ENCODE measurements at places on chromosomes 6 and 20.

GRCh38 chr20:41228858-41229257, 88.7 kb downstream of the ZHX3 start:
- no peak for DNase-seq
- H3K27me3 ChIP-seq, result no peaks in the 10 kb centered on the region
- H3K36me3 ChIP-seq, result no peaks in the 10 kb centered on the region
- no peak overlapping the region for H3K4me3 ChIP-seq
- H3K27ac ChIP-seq, result no peak overlapping the region

DNA sequence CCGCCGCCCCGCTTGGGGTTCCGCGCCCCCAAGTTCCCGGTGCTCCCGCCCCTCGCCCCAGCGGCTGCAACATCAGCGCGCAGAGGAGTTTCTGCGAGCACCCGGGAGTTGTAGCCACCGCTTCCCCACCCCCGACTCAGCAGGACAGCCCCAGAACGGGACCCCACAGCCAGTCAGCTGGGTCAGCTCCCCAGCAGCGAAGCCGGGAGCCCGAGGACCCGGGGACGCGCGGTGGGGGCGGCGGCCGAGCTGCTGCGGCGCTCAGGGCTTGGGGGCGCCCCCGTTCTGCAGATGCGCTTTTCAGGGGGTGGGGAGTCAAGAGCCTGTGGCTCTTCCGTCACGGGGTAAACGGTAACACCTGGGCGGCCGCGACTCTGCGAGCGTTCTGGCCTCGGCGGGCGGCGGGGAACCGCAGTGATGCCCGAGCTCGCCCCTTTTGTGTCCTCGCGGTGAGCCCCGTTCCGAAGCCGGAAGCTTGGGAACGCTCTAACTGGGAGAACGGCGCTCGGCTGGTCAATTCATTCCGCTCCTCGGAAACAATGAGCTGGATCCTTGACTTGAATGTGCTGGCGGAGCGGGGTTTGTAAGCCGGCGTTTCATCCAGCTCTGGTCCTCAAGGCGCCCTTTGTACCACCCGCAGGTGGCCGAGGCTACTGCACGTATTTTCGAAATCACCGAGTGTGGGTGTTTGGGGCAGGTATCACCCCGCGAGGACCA, 774 bp downstream of the PLEKHG1 start:
- peak overlapping the region; percentile 57 for H3K4me3 ChIP-seq
- peaks cover 11% of the 10 kb centered on the region for H3K4me1 ChIP-seq
- DNase-seq, result peak; percentile 67

GRCh38 chr6:35385457-35386202, 43.3 kb downstream of the PPARD start:
- H3K27ac ChIP-seq, result no peak overlapping the region
- H3K27me3 ChIP-seq, result no peaks in the 10 kb centered on the region
- no peak for DNase-seq
- H3K4me1 ChIP-seq, result no peaks in the 10 kb centered on the region

DNA sequence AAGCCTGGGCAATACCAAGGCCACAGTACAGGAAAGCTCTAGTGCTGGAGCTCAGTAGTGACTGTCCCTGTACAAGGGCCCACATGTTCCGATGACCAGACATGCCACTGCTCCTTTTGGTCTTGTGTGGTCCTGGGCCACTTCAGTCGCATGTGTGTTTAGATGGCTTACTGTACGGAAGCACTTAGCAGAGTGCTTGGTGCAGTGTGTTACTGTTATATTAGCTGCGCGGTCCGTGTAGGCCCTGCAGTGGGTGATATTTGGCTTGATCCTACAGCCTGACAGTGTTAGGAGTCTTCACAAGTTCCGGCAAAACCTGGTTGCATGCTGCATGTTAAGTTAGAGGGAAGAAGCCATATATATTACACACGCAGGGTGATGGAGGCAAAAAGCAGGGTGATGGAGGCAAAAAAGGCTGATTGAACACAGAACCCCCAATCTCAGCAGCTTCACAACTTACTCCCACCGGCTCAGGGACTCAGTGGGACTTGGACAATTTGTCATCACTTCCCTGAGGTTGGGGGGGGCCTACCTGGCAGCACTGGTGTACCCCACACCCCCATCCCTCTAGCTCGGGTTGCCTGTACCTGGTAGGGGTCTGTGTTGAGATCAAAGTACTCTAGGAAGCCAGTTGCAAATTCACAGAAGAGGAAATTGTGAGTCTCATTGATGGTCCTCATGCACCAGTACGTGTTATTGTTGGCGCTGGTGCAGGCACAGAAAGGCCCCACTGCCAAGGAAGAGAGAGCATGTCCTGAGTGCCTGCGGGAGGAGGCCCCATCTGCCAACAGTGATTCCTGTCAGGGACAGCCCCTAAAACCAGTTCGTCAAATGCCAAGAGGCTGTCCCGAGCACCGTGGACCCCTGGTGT, 122.6 kb downstream of the SULF2 start:
- H3K27ac ChIP-seq, result no peak overlapping the region
- no peak overlapping the region for H3K4me3 ChIP-seq
- no peak for DNase-seq
- peaks cover 7% of the 10 kb centered on the region for H3K36me3 ChIP-seq

DNA sequence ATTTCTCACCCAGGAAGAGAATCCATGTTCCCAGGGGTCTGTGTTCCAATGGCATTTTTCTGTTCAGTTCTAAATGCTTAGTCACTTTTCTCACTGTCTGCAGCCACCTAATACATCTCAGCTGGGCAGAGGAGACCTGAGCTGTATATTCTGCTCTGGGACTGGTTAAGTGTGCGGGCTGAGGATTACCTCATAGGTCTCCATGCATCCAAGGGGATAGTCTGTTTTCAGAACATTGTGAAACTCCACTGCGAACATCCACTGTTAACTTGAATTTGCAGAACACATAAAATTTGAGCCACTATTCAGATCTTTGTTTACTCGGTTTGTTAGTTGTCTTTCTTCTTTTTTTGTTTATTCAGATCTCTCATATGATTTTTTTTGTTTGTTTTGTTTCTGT, 947.1 kb downstream of the TFAP2A start:
- H3K27ac ChIP-seq, result no peak overlapping the region
- DNase-seq, result no peak
- H3K27me3 ChIP-seq, result no peaks in the 10 kb centered on the region
- no peaks in the 10 kb centered on the region for H3K36me3 ChIP-seq
- no peaks in the 10 kb centered on the region for H3K4me1 ChIP-seq
- no peak overlapping the region for H3K4me3 ChIP-seq

- peaks cover 71% of the 10 kb centered on the region for H3K4me1 ChIP-seq
- no peaks in the 10 kb centered on the region for H3K27me3 ChIP-seq
- no peaks in the 10 kb centered on the region for H3K36me3 ChIP-seq
- no peak for DNase-seq
- H3K27ac ChIP-seq, result peak overlapping the region; percentile 95
Measured at GRCh38 chr6:36753671-36754405, 56.2 kb downstream of the RAB44 start.

DNA sequence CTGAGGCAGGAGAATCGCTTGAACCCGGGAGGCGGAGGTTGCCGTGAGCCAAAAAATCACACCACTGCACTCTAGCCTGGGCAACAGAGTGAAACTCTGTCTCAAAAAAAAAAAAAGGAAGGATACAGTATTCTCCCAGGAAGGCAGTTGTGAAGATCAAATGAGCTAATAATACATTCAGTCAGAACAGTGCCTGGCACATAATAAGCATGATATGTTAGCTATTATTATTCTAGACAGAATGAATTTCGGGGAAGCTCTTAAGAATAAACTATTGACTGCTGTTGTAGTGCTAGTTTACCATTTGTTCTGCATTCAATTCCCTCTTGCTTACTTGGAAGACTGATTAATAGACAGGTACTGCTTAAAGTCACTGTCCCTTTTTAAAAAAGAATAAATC, 40.6 kb downstream of the NDUFAF5 start:
- no peaks in the 10 kb centered on the region for H3K4me1 ChIP-seq
- no peak for DNase-seq
- no peaks in the 10 kb centered on the region for H3K27me3 ChIP-seq
- H3K4me3 ChIP-seq, result no peak overlapping the region
- H3K36me3 ChIP-seq, result no peaks in the 10 kb centered on the region
- H3K27ac ChIP-seq, result no peak overlapping the region

DNA sequence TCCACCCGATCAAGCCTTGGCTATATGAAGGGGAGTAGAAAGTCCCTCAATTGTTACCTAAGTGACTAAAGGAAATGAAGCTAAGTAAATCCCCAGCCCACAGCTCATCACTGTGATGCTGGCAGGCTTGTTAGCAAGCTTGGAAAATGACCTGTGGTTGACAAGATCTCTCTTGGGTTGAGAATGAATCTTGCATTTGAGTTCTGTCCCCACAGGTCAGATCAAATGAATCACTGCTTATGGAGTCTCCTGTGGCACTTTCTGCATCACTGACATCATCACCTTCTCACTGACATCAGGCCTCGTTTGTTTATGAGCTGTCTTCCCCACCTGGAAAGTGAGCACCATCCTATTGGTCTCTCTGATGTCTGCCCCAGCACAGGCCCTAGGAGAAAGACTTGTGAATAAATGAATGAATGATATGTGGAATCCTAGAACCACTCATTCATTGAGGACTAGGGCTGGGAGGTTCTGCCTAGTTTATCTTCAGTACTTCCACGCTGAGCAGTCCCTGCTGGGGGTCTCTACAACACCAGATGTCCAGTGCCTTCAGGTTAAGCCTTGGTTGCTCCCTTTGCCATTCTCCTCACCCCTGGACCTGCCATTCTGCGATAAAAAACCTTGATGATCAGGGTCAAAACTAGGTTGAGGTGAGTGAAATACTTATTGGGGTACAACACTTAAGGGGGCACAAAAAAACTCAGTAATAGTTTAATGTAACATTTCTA, 318.4 kb upstream of the MOCS1 start:
- H3K27me3 ChIP-seq, result no peaks in the 10 kb centered on the region
- no peak for DNase-seq
- H3K36me3 ChIP-seq, result no peaks in the 10 kb centered on the region

DNA sequence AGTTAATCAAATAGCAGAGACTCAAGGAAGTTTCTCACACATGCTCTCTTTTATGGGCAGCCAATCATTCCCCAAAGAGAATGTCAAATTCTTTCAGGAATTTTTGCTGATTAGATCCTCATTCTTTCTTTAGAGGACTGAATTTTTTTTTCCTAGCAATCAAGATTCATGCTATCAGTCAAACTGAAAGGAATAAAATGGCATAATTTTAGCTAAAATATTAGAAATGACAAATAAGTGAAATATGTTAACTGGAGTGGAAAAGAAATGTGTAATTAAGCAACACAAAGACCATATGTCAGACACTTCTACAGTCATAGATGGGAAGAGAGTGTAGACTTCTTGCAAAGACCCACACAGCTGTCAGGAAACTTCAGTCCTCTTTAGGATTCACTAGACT, 242.3 kb upstream of the RNF217 start:
- H3K27ac ChIP-seq, result no peak overlapping the region
- DNase-seq, result no peak
- no peaks in the 10 kb centered on the region for H3K36me3 ChIP-seq
- H3K27me3 ChIP-seq, result no peaks in the 10 kb centered on the region

- no peak overlapping the region for H3K4me3 ChIP-seq
- no peak for DNase-seq
- H3K4me1 ChIP-seq, result no peaks in the 10 kb centered on the region
- no peaks in the 10 kb centered on the region for H3K27me3 ChIP-seq
Measured at GRCh38 chr20:9038791-9039535, 29.9 kb upstream of the PLCB4 start.

- H3K4me1 ChIP-seq, result no peaks in the 10 kb centered on the region
- no peaks in the 10 kb centered on the region for H3K36me3 ChIP-seq
- DNase-seq, result no peak
- no peak overlapping the region for H3K4me3 ChIP-seq
- H3K27me3 ChIP-seq, result no peaks in the 10 kb centered on the region
Measured at GRCh38 chr6:170473301-170473717, 79.8 kb downstream of the PSMB1 start.

DNA sequence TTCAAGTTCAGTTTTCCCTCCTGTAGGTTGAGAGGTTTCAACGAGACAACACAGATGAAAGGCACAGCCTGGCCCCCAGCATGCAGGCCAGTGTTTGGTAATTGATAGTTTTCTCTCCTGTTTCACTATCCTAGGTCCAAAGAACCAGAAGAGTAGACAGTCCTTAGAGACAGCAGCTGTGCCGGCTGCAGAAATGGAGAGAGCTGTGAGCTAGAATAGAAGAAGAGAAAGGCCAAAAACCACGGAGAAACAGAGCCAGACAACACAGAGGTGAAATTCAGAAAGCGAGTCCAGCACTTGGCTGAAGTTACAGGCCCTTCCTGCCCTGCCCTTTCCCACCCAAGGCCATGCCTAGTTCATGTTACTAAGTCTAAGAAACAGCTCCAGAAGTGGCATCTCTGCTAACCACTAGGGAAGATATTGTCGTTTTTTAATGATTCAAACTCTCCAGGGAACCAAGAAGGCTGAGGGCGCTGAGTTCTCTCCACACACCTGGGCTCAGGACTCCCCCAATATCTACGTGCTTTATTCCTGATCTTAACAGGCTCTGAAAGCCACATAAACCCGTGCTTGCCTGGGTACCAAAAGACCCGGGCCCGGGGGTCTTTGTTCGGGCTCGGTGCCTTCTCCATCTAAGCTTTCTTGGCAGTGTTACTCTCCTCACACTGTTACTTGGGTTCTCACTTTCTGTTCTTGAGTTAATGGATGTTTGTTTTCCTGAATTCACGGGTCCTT, 16.5 kb upstream of the RBPJL start:
- no peak overlapping the region for H3K27ac ChIP-seq
- H3K27me3 ChIP-seq, result peaks cover 14% of the 10 kb centered on the region
- H3K36me3 ChIP-seq, result no peaks in the 10 kb centered on the region
- no peak for DNase-seq
- peaks cover 9% of the 10 kb centered on the region for H3K4me1 ChIP-seq

DNA sequence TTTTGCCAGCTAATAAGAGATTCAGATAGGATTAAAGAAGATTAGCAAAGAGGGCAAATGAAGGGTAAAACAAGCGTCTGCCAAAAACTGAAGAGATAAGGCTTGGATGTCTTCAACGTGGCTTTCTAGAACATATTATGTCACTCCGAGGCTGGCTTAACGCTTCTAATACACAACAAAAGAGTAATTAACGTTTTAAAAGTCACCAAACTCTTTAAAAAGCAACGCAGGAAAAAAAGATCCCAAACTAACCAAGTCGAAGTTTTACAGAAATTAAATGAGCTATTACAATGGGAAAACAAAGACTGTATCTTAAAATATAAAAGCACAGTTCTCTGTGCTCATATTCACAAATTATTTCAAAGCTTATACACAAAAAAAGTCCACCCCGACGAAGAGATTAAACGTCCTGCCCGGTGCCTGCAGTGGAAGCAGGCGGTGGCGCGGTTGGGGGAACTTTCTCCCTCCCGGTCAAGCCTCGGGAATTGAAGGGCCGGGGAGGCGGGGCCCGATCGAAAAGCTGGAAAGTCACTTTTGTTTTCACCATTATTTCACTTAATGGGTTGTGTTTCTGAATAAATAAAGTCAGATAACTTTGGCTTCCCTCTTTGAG, 1.2 kb downstream of the MAK start:
- H3K27me3 ChIP-seq, result peaks cover 37% of the 10 kb centered on the region
- H3K36me3 ChIP-seq, result no peaks in the 10 kb centered on the region
- peaks cover 4% of the 10 kb centered on the region for H3K4me1 ChIP-seq
- peak overlapping the region; percentile 74 for H3K4me3 ChIP-seq
- no peak overlapping the region for H3K27ac ChIP-seq

GRCh38 chr20:17500271-17500670, 30.9 kb downstream of the BFSP1 start:
- no peaks in the 10 kb centered on the region for H3K27me3 ChIP-seq
- DNase-seq, result no peak
- no peak overlapping the region for H3K27ac ChIP-seq
- no peak overlapping the region for H3K4me3 ChIP-seq
- peaks cover 10% of the 10 kb centered on the region for H3K4me1 ChIP-seq

- H3K27ac ChIP-seq, result no peak overlapping the region
- no peaks in the 10 kb centered on the region for H3K36me3 ChIP-seq
- H3K4me1 ChIP-seq, result no peaks in the 10 kb centered on the region
- peak; percentile 86 for DNase-seq
- H3K27me3 ChIP-seq, result peaks cover 8% of the 10 kb centered on the region
- H3K4me3 ChIP-seq, result peak overlapping the region; percentile 68
Measured at GRCh38 chr20:2523919-2524708, 12.3 kb upstream of the TMC2 start.

All from MM.1S (cell line).